ENCODE measurements at places on chromosomes 6 and 20. TPM values are rescaled to one million over a fixed set of nuclear protein-coding genes. Genes with fewer than 3 reads are reported as not detected.

SNAP91 gene
- polyA plus RNA-seq, result not detected

EEF1A2 gene
- not detected for polyA plus RNA-seq

GJA10 gene
- polyA plus RNA-seq, result not detected

C20orf144 gene
- polyA plus RNA-seq, result not detected

PPP1R10 gene
- polyA plus RNA-seq, result 28.0 TPM

SLC52A3 gene
- not detected for polyA plus RNA-seq

APCDD1L gene
- 0.06 TPM for polyA plus RNA-seq

GNMT gene
- polyA plus RNA-seq, result 1.2 TPM

SMPD2 gene
- polyA plus RNA-seq, result 22.0 TPM

LGSN gene
- polyA plus RNA-seq, result not detected

CALHM6 gene
- polyA plus RNA-seq, result 307 TPM

C6orf118 gene
- not detected for polyA plus RNA-seq

SUMO4 gene
- 0.79 TPM for polyA plus RNA-seq

TPBG gene
- not detected for polyA plus RNA-seq

VSX1 gene
- not detected for polyA plus RNA-seq

SLC25A27 gene
- polyA plus RNA-seq, result not detected

EFCAB8 gene
- not detected for polyA plus RNA-seq

PRR18 gene
- not detected for polyA plus RNA-seq

FOXA2 gene
- not detected for polyA plus RNA-seq

MOCS1 gene
- 0.19 TPM for polyA plus RNA-seq

RNF144B gene
- 6.2 TPM for polyA plus RNA-seq

EPPIN gene
- not detected for polyA plus RNA-seq

DPPA5 gene
- not detected for polyA plus RNA-seq

RGS17 gene
- polyA plus RNA-seq, result 0.05 TPM

TTBK1 gene
- 0.04 TPM for polyA plus RNA-seq

AVP gene
- not detected for polyA plus RNA-seq

TCP11 gene
- polyA plus RNA-seq, result not detected

C4B gene
- not detected for polyA plus RNA-seq

GLP1R gene
- polyA plus RNA-seq, result not detected

PIGU gene
- 19.8 TPM for polyA plus RNA-seq

MCCD1 gene
- not detected for polyA plus RNA-seq

B3GAT2 gene
- 0.23 TPM for polyA plus RNA-seq

CALHM4 gene
- not detected for polyA plus RNA-seq

SPAG4 gene
- 1.9 TPM for polyA plus RNA-seq

MEI4 gene
- polyA plus RNA-seq, result 0.13 TPM

NRN1 gene
- polyA plus RNA-seq, result 0.40 TPM

BHLHE23 gene
- not detected for polyA plus RNA-seq

COX7A2 gene
- 747 TPM for polyA plus RNA-seq

POPDC3 gene
- not detected for polyA plus RNA-seq

BMP6 gene
- 0.89 TPM for polyA plus RNA-seq

BPI gene
- polyA plus RNA-seq, result not detected

TDRD6 gene
- polyA plus RNA-seq, result not detected

SSTR4 gene
- not detected for polyA plus RNA-seq

EHMT2 gene
- polyA plus RNA-seq, result 49.3 TPM

CST7 gene
- 22.8 TPM for polyA plus RNA-seq

BNIP5 gene
- polyA plus RNA-seq, result not detected

CNBD2 gene
- 6.3 TPM for polyA plus RNA-seq

SPATA25 gene
- not detected for polyA plus RNA-seq

BMP7 gene
- polyA plus RNA-seq, result not detected

VWA7 gene
- polyA plus RNA-seq, result 2.6 TPM

PPP1R3G gene
- 0.23 TPM for polyA plus RNA-seq

TPMT gene
- polyA plus RNA-seq, result 5.4 TPM

TP53TG5 gene
- not detected for polyA plus RNA-seq

RAET1L gene
- polyA plus RNA-seq, result not detected

TULP1 gene
- not detected for polyA plus RNA-seq
